Cardiac ventricle fibroblast (primary cell): ENCODE measurements at places on chromosomes 16 and 17. TPM values are rescaled to one million over a fixed set of nuclear protein-coding genes. Genes with fewer than 3 reads are reported as not detected.

Gene SYT17
- total RNA-seq = 0.12 and 0.59 TPM in 2 replicates

Gene ELMO3
- total RNA-seq = 0.06 and 0.83 TPM in 2 replicates

Gene SMIM5
- not detected in 2 replicates for total RNA-seq

Gene BCAS3
- 14.1 and 26.1 TPM in 2 replicates for total RNA-seq

Gene SEPTIN1
- 0.50 TPM in 1 of 2 replicates, not detected in the other for total RNA-seq

Gene ICAM2
- total RNA-seq = 12.2 and 17.6 TPM in 2 replicates

Gene KCNJ2
- 0.24 and 0.62 TPM in 2 replicates for total RNA-seq

Gene CCL11
- total RNA-seq = 1.8 and 2.2 TPM in 2 replicates

Gene ARHGAP44
- 1.2 and 2.1 TPM in 2 replicates for total RNA-seq

Gene P2RX1
- not detected in 2 replicates for total RNA-seq

Gene ASPHD1
- 7.2 and 11.4 TPM in 2 replicates for total RNA-seq

Gene GTF3C1
- 55.9 and 65.9 TPM in 2 replicates for total RNA-seq

Gene GSG1L
- not detected in 2 replicates for total RNA-seq

Gene IGFBP4
- total RNA-seq = 1,674 and 1,743 TPM in 2 replicates

Gene SLC25A10
- 4.2 and 5.9 TPM in 2 replicates for total RNA-seq
